ENCODE measurements at places on chromosomes 5 and 9.

DNA sequence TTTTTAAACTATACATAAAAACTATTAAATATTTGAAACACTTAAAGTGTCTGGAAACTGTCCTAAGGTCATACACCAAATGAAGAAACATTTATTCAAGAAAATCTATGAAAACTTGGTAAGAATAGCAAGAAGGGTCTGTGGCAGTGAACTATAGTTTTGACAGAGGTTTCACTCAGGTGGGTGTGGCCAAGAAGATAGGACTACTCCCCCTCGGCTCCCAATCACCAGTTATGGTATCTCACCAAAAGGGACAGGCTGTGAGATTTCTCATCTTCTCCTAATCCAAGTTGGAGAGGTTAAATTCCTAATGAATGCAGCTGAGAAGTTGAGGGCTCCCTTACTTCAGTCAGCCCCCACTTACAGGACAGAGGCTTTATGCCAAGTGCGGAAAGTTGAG is 2.9 kb downstream of the ARSK start:
- no peak for DNase-seq

- no peak for DNase-seq
Measured at GRCh38 chr5:43039152-43039470, 1.0 kb downstream of the ANXA2R start.

- DNase-seq, result no peak
Measured at GRCh38 chr5:66982470-66982869, 214.1 kb downstream of the CD180 start.

DNA sequence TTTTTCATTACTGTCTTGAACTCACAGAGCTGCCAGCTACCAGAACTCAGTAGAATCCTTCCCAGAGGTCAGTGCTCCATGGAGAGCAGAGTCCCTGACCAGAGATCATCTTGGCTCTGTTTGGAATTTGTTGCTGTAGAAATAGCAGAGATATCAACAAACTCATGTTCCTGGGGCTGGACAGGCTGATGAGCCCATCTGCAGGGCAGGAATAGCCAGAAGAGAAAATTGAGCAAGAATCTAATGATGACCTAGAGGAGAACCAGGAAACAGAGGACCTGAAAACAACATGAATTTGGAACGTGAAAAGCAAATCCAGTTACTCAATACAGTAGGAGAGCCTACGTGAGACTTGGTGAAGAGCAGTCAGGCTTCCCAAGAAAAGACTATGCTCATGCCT is 437.8 kb downstream of the PLK2 start:
- no peak for DNase-seq

DNA sequence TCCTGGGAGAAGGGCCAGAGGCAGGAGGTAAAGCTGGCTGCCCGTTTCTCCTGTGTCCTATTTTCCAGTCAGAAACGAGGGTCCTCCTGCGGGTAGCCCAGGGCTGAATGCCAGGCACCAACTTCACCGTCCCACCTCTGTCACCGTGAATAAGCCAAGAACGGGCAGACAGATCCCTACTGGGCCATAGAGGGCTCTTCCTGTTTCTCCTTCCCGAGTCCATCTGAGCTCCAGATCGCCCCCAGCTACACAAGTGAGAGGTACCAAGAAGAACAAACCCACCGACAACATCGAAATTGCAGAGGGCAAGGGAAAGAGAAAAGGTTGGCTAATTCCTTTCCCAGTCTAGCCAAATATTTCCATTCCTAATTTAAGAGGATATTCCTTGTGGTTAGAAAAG is 93.7 kb downstream of the SPOCK1 start:
- DNase-seq, result no peak

DNA sequence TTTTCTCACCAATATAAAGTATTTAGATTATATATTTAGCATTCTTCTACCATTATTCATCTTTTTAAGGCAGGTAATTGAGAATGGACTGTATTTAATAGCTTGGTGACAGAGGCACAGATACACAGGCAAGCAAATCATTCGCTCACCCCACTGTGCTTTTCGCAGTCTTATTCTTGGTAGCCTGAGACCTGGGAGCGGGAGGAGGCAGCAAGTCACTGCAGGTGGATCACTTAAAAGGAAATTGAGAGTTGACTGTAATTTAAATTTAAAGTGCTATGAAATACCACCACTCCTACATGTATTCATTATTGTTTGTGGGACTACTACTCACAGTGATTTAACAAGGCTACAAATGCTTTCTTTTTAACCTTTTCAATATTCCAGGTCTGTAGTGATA is 9.7 kb downstream of the RICTOR start:
- no peak for DNase-seq

GRCh38 chr5:78268356-78268755 is 26.1 kb downstream of the AP3B1 start:
- DNase-seq, result no peak

DNA sequence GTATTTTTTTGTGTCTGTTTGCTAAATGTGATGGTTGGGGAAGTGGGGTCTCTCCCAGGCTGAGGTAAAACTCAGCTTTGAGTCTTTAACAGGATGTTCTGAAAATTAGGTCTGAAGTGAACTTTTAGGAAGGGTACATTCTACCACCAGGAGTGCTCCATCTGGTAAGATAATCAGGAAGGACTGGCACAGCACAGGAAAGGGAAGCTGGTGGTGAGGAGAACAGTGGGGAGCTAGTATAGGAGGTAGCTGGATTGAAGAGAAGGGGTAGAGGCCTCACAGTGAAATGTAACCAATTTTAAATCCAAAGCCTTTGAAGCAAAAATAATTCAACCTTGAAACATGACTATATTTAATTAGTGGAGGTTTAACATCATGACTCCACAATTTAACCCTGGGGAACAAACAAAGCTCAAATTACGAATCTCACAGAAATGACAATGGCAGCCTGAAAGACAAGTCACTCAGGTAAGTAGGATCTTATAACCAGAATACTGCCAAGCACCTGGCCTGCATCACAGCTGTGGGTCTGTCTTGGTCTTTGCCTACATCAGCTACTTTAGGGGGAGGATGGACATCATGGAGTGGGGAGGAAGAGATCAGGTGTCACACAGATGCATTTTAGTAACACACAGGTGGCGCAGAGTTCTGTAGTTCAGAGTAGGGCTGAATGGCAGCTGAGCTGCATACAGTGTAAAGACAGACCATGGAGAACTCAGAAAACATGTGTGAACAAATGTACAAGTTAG is 445.3 kb downstream of the DMRT2 start:
- no peak for DNase-seq

- DNase-seq, result no peak
Measured at GRCh38 chr5:1893754-1894153, 11.0 kb upstream of the IRX4 start.
